ENCODE measurements at places on chromosomes 11 and 22. TPM values are rescaled to one million over a fixed set of nuclear protein-coding genes. Genes with fewer than 3 reads are reported as not detected.

Gene HIKESHI
- 19.6 TPM for total RNA-seq

- no peak for DNase-seq
Observed at GRCh38 chr11:14106303-14107049, 144.0 kb downstream of the SPON1 start.

DNA sequence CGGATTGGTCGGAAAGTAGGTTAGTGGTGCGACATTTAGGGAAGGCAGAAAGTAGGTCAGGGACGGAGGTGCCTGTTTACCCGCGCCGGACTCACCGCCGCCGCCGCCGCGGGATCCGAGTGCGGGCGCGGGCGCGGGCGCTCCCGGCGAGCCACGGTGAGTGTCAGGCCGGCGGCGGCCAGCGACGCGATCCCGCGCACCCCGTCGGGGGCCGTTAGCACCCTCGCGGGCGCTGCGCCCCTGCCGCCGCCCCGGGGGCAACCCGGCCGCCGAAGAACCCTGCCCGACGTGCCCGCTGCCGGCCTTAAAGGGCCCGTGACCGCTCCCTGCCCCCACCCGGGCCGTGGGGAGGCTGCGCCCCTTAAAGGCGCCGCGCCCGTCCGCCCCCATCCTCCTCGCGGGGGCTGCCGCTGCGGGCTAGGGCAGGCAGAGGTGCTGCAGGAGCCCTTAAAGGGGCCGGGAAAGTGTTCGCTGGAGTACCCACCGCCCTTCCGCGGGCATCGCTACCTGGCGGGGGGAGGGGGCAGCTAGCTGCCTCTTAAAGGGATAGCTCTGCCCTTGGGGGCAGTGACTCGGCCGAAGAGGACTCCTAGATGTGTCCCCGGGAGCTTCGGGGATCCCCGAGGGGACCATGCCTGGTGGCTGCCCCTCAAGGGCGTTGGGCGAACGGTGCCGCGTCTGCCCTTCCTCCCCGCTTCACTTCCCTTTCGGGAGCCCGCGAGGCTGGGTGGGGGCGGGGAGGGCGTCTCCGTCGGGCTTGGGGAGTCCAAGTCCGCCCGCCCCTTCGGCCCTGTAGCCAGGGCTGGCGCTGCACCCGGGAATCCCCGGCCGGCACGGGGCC lies at the start of gene BMAL1:
Gene BMAL1, plus strand, starts transcription at position 23 of the 841 bp plus-strand sequence. CDS start 76,519 bp downstream, outside the sequence.
- peak; percentile 37 for DNase-seq

- DNase-seq: no peak
Observed at GRCh38 chr11:14386895-14387480, 28.0 kb upstream of the RRAS2 start.

Gene OR2AG2
- not detected for total RNA-seq

GRCh38 chr11:69105461-69106030 lies 50.2 kb upstream of the SMIM38 start:
- DNase-seq: no peak

- DNase-seq: no peak
Observed at GRCh38 chr22:17797721-17798559, 23.7 kb upstream of the BID start.

DNA sequence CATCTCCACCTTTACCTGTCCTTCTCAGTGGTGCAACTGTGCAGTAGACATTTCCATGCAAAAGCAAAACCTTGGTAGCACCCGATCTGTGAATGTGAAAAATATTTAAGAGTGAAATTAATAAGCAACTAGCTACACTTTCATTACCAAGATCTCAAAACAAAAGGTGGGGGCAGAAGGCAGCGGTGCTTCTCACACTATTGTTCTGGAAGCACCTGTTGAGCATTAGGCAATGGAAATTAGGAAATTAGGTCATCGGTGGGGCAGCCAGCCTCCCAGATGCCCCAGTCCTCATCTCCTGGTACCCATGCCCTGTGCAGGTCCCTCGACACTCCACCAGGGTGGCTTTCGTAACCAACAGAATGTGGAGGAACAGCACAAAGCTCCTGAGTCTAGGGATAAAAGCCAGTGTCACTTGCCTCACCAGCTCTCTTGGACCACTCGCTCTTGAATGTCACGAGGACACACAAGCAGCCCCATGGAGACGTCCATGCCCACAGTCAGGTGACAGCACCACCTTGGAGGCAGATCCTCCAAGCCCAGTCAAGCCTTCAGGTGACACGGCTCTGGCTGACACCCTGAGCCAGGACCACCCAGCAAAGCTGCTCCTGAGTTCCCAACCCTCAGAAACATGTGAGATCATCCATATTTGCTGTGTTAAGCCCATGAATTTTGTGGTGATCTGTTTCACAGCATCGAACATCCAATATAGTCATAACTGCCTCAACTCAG lies 3.3 kb downstream of the LTO1 start:
- no peak for DNase-seq

DNA sequence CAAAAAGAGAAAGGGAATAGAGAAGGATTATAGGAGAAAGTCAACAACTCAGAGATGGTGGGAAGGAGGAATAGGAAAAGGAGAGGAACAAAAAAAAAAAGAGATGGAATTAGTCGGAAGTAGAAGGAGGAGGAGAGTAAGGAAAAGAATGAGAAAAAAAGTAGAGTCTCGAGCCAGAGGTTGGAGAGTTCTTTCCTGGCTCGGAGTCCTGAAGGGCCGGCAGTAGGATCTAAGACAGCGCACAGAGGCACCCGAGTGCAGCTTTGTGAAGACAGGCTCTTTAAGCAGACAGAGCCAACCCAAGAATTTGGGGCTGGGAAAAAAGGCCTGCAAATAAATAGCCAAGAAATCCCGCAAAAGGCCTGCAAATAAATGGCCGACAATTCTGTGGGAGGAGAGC lies 170.4 kb upstream of the CCDC90B start:
- no peak for DNase-seq

Gene OR5P2
- total RNA-seq: not detected

GRCh38 chr11:36051235-36052144 lies 107.6 kb downstream of the LDLRAD3 start:
- DNase-seq: no peak

Gene SBF1
- total RNA-seq: 37.5 TPM

GRCh38 chr11:111694851-111695250 lies 71.3 kb downstream of the PPP2R1B start:
- DNase-seq: no peak

Gene MAPK8IP2
- 3.1 TPM for total RNA-seq

Gene UCP2
- total RNA-seq: 58.9 TPM

Gene SPECC1L
- 34.7 TPM for total RNA-seq

Gene OR4C45
- total RNA-seq: not detected

Gene SLC17A6
- total RNA-seq: not detected

DNA sequence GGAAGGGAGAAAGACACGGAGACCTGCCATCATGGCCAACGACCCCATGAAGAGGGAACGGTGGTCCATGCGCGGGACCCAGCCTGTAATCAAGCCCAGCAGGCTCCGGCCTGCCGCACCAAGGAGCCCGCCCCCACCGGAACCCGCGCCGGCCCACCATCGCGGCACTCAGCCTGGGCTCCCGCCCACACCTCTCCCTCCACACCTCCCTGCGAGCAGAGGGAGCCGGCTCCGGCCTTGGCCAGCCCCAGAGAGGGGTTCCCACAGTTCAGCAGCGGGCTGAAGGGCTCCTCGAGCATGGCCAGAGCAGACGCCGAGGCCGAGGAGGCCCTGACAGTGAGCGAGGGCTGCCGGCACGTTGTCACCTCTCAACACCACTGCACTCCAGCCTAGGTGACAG lies 1302.8 kb upstream of the CNTN5 start:
- DNase-seq: no peak

DNA sequence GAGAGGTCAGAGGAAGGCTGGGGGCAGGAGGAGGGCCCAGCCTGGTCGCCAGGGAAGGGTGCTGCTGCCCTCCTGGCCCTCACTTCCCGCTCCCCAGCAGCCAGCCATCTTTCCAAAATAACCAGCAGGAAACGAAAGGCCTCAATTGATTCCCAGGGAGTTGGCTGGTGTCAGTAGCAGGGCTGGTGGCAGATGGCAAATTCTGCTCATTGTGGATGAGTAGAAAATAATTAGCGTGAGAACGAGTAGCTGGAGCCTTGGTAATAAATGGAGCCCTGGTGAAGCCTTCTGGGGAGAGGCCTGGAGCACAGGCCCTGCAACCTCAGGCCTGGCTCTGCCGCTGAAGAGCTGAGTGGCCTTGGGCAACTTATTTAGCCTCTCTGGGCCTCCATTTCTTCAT lies 31.3 kb downstream of the DAGLA start:
- DNase-seq: no peak

DNA sequence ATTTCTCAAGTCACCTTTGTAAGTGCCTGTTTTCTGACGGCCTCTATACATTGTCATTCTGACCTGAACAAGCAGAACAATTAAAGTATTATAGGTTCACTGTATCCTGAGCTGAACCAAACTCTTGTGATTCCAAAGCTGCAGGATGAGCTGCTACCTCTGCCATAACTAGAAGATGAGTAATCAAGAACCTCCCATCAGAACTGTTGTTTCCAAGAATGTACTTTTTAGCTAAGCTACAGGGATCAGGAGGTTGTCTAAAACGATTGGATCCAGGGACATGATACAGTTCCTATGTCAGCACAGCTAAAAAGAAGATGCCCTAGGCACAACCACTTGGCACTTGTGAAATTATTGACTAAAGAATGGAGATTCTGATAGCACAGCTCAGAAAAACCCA lies 288.4 kb upstream of the CCDC90B start:
- DNase-seq: no peak

- DNase-seq: no peak
Observed at GRCh38 chr11:73003088-73003487, 139.0 kb downstream of the FCHSD2 start.

DNA sequence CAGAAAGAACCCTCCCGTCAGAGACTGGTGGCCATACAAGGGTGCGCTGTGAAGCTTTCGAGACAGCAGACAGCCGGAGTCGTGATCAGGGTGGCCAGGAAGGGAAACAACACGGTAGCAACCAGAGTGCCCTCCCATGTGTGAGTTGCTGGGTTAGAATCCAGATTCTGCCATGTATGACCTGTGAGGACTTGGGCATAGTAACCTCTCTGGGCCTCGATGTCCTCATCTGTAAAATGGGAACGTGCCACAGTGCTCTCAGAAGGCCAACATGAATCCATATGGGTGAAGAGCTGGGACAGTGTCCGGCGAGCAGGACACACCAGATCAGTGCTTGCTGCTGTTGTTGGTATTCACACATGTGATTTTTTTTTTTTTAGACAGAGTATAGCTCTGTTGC lies 7.6 kb upstream of the FGF3 start:
- no peak for DNase-seq

DNA sequence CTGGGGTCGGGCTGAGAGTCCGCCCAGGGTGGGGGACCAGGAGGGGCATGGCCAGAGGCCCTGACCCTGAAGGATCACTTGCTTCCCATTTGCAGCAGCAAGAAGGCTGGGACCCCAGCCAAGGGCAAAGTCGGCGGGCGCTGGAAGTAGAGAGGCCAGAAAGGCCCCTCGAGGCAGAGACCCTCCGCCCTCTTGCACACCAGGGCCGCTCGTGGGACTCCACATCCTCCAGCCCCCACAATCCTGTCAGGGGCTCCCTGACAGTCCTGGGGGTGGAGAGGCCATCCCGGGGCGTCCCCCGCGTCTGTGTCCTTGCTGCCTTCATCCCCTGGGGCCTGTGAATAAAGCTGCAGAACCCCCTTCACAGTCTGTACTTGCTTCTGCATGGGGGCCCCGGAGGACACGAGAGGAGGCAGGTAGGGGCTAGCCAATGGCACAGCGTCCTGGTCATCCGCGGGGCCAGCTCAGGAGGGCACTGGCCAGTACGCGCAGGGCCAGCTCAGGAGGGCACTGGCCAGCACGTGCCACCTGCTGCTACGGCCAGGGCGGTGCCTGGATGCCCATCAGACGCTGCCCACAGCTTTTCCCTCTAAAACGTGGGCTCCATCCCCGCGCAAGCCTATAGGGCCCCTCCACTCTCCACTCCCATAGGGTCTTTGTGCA lies 8.7 kb upstream of the MRPL23 start:
- DNase-seq: no peak

DNA sequence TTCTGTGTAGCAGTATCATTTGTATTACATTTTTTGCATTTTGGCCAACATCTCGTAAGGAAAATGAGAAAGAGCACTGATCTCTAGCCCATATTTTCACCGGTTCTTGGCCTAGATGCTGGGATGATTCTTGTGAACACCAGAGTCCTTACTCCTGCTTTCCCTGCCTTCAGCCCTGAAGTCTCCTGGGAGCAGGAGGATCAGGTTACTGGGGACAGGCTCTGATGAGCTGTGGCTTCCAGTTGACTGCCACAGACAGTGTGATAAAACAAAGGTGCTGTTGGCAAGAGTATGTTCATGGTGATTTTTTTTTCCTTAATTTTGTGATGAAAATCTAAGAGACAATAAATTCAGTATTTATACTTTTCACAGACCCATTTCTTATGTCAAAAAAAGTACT lies 34.2 kb upstream of the ADSL start:
- DNase-seq: no peak

DNA sequence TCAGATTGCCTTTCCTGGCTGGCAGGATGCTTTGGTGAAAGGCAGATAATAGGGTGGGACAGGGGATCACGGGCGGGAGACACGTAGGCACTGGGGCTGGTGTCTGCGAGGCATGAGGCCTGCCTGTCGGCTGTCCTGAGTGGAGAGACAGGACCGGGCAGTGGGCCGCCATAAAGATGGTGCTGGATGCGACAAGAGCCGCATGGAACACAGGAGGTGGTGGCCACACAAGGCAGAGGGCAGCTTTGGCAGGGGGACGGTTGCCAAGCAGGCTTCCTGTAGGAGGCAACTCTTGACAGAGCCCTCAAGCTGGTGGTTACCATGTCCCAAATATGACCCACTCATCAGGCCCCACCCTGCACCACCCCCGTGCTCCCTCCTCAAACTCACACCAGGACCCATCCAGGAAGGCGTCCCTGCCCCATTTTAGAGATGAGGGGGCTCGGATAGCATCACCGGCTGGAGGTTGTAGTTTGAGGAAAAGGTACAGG lies 4.9 kb upstream of the PPARA start:
- DNase-seq: no peak

All from omental fat pad (tissue), 4 donors.